ENCODE measurements at places on chromosomes 6 and 20.

DNA sequence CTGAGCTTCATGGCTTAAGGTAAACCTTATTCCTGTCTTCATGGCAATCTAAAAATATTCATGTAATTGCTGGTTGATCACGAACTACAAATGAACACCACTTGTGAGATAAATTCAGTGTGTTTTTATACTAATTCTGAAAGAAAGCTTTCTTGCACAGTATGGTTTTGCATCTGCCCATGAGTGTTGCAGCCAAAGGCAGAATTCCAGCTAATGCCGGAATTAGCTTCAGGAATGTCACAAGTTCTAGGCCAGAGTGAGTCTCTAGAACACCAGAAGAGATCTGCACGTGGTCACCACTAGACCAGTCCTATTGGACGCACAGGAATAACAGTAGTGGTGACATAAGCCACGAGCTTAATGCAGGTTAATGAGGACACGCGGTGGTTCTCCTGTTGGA lies 223.7 kb downstream of the CDH4 start:
- no peak for DNase-seq

- DNase-seq = no peak
These were observed 45.2 kb downstream of the ANKEF1 start for GRCh38 chr20:10079964-10080363.

DNA sequence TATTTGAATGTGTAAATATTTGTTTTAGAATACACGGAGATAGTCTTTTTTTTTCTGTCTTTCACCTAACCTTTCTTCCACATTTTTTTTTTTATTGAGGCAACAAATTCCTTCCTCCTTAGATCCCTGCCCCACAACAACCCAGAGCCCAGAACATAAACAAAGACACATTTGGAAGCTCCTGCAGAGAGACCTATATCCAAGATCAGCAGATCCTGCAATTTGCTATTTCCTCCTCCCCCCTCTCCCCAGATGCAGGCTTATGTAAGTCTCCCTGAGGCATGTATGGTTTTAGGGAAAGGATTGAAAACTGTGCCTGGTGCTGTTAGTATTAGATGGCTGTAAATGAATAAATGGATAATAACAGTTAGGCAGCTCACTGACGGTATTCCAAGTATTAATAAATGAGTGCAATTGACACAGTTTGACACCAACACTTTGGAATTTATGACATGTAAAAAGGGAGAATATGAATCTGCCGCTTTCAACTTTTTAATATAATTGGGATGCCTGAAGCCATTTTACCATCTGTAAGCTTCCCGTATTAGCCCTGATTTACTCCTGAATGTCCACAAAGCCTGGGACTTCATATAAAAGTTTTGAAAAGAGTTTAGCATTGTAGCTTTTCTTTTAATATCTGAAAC lies 608.3 kb upstream of the CITED2 start:
- no peak for DNase-seq

GRCh38 chr6:138752017-138752416 lies 21.6 kb upstream of the CCDC28A start:
- no peak for DNase-seq

DNA sequence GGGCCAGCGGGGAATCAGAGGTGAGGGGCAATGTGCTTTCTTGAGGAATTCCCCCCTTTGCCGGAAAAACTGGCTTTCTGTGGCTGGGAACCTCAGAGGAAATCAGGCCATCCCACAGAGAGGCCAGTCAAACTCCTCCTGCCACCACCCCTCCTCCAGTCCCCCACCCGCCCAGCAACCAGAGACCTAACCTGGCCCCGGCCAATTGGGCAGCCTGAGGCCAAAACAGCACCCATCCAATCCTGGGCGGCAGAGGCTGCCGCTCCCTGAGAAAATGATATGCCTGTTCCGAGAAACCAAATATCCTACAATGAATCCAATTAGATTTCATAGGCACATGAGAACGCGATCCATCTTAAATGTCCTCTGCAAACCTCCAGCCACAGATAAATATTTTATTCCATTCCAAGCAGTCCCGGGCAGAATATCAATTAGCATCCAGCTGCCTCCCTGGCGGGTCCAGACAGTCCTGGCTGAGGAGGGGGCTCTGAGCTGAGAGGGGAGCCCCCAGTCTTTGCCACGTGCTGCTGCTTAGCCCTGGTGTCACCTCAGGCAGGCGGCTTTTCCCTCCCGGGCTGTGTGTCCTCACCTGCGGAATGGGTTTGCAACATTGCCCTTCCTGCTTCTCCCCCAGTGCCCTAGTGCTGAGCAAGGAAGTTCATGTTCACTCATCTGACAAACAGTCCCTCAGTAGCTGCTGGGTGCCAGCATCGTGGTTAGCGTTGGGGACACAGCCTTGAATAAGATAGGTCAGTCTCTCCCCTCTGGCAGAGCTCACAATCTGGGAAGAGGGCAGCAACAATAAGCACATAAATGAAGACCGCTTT lies 95.0 kb downstream of the DLGAP4 start:
- DNase-seq = no peak

DNA sequence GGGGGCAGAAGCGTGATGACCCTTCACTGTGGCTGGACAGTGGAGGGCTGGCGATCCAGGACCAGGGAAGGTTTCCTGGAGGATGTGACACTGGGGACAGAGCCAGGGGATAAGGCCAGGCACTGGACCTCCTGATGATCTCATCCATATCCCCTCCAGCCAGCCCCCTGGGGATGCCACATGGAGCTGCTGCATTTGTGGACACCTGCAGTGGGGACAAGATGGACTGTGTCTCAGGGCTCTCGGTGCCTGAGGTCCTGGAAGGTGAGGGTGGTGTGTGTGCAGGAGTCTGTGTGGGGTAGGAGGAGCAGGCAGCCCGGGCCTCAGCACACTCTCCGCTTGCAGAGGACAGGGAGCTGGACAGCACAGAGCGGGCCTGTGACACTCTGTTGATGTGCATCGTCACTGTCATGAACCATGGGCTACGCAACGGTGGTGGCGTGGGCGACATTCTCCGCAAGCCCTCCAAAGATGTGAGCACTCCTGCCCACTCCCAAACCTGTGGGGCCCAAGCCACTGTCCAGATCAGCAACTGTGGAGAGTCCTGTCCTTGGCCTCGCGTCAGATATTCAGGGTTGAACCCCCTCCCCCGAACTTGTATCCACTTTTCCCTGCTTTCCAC lies 19.9 kb downstream of the UQCC2 start:
- DNase-seq = no peak

- DNase-seq = no peak
These were observed 11.3 kb downstream of the SERPINB6 start for GRCh38 chr6:2959909-2960719.

DNA sequence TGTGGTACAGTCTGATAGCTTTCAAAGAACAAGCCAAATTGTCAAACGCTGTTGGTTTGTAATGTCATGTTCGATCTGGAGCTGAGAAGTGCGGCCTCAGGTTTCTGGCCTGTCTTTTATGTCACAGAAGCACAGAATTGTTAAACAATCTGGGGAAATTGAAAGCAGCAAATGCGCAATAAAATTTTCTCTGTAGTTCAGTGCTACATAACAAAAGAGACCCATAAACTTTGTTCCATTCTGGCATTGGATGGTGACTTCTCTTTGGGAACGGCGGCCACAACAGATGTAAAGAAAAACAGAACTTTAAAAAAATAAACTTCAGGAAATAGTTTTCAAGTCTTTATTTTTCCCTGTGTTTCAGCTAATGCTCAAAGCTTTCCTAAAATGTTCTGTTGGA lies 106.9 kb downstream of the PRL start:
- no peak for DNase-seq

- no peak for DNase-seq
These were observed 493.9 kb upstream of the SOX4 start for GRCh38 chr6:21099338-21100314.

DNA sequence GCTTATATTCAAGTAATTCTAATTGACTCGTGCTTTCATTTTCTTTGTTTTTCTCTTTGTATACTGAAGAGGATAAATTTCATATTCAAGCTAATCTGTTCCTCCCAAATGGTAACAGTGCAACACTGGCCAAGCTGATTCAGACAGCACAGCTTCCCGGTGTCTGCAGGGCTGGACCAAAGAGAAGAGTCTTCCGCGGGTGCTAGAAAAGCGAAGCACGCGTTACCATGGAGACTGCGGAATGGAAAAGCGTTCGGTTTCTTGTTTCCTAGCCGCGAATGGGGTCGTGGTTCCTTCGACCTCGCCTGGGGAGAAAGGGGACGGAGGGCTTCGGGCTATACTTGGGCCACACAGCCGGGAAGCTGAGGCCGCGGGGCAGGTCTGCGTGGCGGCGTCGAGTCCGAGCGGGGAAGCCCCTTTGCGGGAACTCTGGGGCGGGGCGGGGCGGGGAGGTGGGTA lies 6.2 kb upstream of the ZNF311 start:
- peak; percentile 28 for DNase-seq

DNA sequence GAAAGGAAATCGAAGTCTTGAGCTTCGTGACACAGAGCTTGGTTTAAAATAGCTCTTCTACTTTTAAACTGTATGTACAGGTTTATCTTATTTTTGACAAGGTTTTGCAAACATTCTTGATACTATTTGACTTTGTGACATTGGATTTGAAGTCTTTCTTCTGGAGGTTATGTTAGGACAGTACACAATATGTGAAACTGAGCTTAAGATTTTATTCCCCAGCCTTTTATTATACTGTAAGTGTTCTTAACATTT lies 95.2 kb upstream of the BTBD3 start:
- no peak for DNase-seq

GRCh38 chr20:49338061-49338460 lies 60.2 kb upstream of the ZNFX1 start:
- DNase-seq = no peak

- no peak for DNase-seq
These were observed 50.3 kb downstream of the ABHD12 start for GRCh38 chr20:25340380-25340779.

DNA sequence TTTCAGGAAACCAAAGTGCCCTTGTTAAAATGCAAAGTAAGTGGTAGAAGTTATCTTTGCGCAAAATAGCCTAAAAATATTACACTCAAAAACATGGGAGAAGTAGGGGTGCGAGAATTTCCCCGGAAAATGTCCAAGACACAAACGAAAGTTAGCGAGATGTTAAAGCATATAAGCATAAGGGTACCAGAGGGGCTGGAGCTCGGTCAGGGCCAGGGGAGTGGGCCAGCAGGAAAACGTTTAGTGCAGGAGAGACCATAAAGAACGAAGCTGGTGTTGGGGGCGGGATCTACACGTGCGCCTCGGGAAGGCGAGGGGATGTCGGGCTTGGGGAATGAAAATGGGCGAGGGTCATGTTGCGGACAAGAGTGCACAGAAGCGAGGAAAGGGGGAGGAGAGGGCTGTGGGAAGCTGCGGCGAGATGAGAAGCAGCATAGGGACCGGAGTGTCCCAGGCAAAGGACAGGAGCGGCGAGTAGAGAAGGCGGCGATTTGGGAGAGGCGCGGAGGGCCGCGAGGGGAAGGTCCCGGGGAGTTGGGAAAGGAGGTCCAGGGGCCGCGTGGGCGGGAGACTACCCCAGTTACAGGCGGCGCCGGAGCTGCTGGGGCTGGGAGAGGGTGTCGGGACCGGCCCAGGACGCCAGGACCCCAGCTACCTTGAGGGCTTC lies 600 bp downstream of the XPO5 start:
- peak; percentile 21 for DNase-seq

- DNase-seq = no peak
These were observed 48.1 kb downstream of the RIPOR2 start for GRCh38 chr6:24887545-24888140.

DNA sequence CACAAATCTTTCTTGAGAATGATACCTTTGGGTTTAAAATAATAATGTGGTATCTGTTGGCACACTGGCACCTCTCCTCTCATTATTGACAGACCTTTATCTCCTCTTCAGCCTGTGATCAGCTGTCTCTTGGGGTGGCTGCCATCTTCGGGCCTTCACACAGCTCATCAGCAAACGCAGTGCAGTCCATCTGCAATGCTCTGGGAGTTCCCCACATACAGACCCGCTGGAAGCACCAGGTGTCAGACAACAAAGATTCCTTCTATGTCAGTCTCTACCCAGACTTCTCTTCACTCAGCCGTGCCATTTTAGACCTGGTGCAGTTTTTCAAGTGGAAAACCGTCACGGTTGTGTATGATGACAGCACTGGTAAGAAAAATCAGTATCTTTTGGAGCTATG lies 232.8 kb downstream of the GRIK2 start:
- DNase-seq = no peak

DNA sequence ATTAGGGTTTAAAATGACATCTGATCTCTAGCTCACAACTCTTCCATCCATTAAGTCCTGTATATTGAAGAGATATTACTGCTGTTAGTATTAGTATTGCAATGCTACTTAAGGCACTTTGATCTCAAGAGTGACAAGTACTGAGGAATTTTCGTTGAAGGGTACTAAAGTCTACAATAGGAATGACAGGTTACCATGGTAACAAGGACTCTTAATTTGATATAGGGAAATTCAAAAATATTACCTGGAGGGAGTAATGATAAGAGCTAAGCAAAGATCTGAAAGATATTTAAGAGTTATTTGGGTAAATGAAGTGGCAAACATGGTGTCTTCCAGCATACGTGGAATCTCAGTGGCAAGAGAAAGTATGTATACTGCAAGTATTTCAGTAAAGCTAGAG lies 518.0 kb upstream of the SLC35B3 start:
- no peak for DNase-seq

DNA sequence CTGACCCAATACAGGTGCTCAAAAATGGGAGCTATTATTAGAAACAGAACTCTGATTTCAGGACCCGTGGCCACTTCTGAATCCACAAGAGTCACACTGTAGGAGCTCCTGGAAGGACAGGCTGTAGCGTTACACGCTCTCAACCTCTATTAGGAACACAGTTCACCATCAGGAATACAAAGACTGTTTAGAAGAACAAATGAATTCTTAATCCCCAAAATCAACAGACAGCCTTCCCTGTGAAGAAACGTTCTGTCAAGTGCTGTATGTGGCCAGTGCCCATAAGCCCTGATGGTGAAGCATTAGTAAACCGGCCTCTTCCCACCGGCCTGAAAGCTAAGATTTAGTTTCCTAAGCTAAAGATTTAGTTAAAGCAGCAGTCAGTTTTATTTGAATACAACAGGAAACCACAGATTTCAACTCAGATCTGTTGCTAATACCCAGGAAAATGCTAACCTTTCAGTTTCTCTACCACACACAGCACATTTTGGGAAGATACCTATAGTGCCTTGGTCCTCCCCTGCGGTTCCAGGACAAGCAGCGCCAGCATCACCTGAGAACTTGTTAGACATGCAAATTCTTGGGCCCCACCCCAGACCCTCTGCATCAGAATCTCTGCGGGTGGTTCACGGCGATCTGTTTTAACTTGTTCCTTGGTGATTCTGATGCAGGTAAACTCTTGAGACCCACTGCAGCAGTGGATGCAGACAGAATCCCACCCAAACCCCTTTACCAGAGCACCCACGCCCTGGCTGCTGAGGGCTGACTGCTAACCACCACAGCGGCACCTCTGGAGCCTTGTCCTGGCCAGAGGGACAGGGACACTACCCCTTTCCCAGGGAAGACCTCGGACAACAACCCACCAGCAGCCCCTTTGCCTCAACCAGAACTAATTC lies 33.4 kb downstream of the MTRES1 start:
- no peak for DNase-seq
